ENCODE measurements at places on chromosomes 3 and 15. TPM values are rescaled to one million over a fixed set of nuclear protein-coding genes. Genes with fewer than 3 reads are reported as not detected.

GRCh38 chr3:122660297-122660974, 20.2 kb upstream of the PARP14 start:
- DNase-seq, result no peak

GRCh38 chr3:35709691-35710090, 70.4 kb downstream of the ARPP21 start:
- DNase-seq, result no peak

DNASE1L3 gene
- polyA plus RNA-seq, result 1.3 TPM

GOLGA6L4 gene
- polyA plus RNA-seq, result 3.3 TPM

DTX3L gene
- 9.5 TPM for polyA plus RNA-seq

All from muscle of back (tissue), 13 donors.